GM10248 (cell line): ENCODE measurements at places on chromosomes 5 and 9.

- DNase-seq: peak; percentile 41
Observed at GRCh38 chr5:17219006-17219422, 1.6 kb downstream of the BASP1 start.

DNA sequence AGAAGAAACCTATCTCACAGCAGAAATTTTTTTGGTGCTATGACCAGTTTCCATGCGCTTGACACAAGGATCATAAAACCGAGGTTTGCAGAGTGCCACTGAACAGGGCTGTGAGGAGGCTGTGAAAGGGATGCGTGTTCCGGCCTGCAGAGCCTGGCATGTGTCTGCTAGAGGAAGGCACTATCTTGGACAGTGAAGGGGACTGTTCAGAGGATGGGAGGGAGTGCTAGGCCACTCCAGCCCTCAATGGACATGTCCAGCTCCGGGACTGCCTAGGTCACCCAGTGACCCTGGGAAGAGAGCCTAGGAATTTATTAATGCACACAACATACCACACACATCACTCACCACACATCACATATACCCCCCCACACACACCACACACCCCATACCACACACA lies 275.9 kb downstream of the GADD45G start:
- DNase-seq: no peak

GRCh38 chr9:69817202-69817601 lies 3.4 kb upstream of the CFAP95 start:
- no peak for DNase-seq

- no peak for DNase-seq
Observed at GRCh38 chr5:121533814-121534213, 317.9 kb upstream of the FTMT start.

GRCh38 chr5:10513501-10514442 lies 50.1 kb upstream of the ANKRD33B start:
- DNase-seq: no peak
